ENCODE measurements at places on chromosomes 12 and 14.

- DNase-seq, result no peak
Measured at GRCh38 chr12:13947276-13947946, 34.0 kb downstream of the GRIN2B start.

- no peak for DNase-seq
Measured at GRCh38 chr14:72675126-72675525, 218.8 kb downstream of the DPF3 start.

- DNase-seq, result no peak
Measured at GRCh38 chr12:94033101-94033500, 115.3 kb upstream of the PLXNC1 start.

DNA sequence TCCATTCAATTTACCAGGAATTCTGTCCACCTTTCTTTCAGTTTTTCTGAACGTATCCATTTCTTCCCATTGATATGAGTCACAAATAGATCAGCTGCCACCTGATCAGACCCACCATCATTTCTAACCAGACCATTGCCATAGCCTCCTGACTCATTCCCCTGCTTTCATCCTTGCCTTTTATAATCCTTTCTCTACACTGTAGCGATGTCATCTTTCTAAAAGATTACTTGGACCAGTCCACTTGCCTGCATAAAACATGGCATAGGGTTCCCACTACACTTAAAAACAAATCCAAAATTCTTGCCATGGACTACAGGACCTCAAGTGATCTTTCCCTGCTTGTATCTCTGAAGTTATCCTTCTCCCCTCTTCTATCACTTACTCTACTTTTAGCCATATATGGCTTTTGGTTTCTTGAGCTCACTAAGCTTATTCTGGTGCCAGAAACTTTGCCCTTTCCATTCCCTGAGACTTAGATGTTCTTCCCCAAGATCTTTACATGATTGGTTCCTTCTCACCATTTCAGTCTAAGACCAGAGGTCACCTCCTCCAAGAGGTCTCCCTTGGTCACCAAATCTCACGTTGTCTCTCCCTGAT is 149.5 kb upstream of the KRR1 start:
- DNase-seq, result no peak

DNA sequence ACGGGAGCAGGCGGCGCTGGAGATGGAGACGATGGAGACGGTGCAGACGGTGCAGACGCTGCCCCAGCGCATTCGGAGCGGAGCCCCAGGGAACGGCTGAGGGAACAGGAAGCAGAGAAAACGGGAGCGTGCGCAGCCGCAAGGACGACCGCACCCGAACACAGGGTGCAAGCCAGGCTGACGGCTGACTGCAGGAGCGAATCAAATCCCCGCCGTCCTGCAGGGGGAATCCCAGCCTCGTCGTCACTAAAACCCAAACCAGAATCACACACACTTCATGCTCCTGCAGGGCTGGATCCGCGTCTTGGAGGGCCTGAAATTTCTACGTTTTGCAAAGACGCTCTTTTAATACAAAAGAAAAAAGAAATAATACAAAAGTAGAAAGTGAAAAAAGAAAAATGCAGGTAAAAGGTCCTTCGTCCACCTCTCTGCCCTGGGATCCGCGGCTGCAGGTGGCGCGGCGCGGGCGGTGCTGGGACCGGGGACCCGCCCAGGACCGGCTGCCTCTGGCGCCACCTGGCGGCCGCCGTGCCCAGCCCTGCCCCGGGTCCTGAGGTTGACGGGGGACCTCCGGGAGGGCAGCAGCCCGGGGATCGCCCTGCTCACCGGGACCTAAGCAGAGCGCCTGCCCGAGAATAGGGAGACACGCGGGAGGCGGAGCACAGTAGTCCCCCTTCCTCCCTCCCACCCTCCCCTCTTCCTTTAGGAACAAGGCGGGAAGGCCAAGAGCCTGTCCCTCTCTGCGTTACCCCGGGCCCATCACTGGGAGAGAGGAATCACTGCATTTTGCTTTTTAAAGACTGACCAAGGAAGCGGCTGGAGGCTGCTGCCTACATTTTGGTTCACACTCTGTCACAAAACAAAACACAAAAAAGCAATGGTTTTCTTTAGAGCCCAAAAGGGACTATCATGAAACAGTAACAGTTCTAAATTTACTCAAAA is 20.1 kb downstream of the STX2 start:
- peak; percentile 82 for DNase-seq

- DNase-seq, result no peak
Measured at GRCh38 chr12:108321688-108322087, 17.4 kb downstream of the CMKLR1 start.

GRCh38 chr12:105679982-105680381 is 349.5 kb downstream of the C12orf75 start:
- DNase-seq, result no peak

DNA sequence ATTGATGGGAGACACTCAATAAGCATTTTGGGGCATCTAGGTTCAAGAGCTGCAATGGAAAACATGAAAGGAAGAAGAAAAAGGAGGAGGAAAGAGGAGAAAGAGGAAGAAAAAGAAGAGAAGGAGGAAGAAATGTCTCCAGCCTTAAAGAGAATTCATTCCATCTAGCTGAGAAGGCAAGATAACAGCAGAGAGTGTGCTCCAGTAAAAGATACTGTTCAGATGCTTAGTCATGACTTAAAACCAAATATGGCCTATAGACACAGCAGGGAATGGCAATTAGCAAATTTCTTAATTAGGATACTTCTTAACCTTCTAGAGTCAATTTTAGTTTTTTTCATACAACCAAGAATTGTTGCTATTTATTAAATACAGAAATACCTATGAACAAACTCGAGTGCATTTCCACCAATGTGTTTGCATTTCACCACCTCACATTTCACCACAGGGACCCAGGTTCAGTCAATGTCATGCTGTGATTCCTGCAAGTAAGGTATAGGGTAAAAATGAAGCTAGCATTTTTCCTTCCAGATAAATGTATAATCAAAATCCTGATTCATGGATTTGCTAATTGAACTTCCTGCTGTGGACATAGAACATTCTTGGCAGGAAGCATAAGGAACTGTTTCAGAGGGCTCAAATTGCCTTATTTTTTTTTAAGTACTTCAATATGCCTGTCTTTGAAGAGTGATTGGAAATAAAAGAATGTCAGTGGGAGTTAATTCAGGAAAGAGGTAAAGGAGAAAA is 177.8 kb downstream of the RPS29 start:
- DNase-seq, result no peak

- DNase-seq, result no peak
Measured at GRCh38 chr12:124829008-124829707, 34.5 kb downstream of the SCARB1 start.

DNA sequence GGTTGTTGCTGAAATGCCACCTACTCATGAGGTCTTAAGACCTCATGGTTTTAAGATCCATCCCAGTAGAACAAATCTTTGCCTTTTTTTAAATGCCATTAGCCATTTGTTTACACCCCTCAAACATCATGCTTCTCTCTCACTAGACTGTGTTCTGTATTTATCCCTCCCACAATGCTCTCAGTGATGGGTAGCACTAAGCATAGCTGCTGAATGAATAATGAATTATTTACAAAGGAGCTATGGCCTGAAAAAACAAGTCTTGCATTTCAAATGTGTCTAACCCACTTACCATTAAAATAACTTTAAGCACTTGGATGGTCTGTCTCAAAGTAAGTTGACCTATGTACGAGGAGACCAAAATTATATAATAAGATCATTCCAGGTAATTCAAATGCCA is 334.5 kb downstream of the PAWR start:
- no peak for DNase-seq

DNA sequence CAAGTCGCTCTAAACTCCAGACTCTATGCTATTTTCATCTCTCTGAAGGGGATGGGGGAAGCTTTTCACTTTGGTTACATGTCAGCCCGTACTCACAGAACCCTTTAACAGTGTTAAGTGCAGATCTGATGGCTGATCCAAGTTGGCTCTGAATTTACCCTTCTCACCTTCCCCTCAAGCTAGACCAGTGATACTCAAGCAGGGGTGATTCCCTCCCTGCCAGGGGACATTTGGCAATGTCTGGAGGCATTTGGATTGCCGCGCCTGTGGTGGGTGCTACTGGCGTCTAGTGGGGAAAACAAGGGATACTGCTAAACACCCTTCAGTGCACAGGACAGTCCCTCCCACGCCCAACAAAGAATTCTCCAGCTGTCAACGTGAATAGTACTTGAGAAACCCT is 6.0 kb upstream of the TEX52 start:
- no peak for DNase-seq

GRCh38 chr14:40317690-40318089 is 885.5 kb upstream of the FBXO33 start:
- no peak for DNase-seq

GRCh38 chr14:38605193-38606114 is 349.6 kb upstream of the CLEC14A start:
- no peak for DNase-seq

GRCh38 chr12:98418357-98419075 is 96.9 kb upstream of the TMPO start:
- no peak for DNase-seq

DNA sequence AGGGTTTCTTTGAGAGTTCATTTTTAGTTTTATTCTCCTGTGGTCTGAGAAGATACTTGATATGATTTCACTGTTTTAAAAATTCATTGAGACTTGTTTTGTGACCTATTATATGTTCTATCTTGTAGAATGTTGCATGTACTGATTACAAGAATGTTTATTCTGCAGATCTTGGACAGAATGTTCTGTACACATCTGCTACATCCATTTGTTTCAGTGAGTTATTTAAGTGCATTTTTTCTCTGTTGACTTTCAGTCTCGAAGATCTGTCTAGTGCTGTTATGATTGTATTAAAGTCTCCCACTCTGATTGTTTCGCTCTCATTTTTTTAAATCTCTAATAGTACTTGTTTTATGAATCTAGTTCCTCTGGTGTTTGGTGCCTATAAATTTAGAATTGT is 1319.8 kb downstream of the TMEM121 start:
- DNase-seq, result no peak

GRCh38 chr12:67876305-67876915 is 112.8 kb upstream of the IFNG-AS1 start:
- no peak for DNase-seq

- DNase-seq, result no peak
Measured at GRCh38 chr12:34297790-34298164, 275.5 kb downstream of the ALG10 start.

- DNase-seq, result no peak
Measured at GRCh38 chr14:57136669-57137328, 131.9 kb downstream of the EXOC5 start.

GRCh38 chr14:76784881-76785280 is 23.6 kb downstream of the VASH1 start:
- DNase-seq, result peak; percentile 54

- no peak for DNase-seq
Measured at GRCh38 chr14:104967386-104968152, 10.6 kb downstream of the AHNAK2 start.

DNA sequence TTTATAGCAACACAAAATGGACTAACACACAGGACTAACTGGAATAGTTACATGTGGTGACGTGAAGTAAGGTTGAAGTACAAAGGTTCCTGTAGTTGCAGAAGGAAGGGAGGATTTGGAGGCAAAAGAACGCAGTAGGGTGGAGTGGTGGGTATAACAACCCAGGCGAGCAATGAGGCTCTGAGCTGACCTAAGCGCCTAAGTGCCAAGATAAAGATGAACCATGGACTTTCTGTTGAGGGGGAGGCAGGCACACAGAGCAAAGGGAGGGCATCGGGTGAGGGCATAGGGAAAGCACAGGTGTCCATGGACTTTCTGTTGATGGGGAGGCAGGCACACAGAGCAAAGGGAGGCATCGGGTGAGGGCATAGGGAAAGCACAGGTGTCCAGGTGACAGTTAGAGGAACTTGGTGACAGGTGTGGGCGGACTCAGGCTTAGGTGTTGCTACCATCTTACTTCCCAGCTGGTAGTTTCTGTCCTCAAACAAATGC is 15.2 kb downstream of the SCNN1A start:
- no peak for DNase-seq

DNA sequence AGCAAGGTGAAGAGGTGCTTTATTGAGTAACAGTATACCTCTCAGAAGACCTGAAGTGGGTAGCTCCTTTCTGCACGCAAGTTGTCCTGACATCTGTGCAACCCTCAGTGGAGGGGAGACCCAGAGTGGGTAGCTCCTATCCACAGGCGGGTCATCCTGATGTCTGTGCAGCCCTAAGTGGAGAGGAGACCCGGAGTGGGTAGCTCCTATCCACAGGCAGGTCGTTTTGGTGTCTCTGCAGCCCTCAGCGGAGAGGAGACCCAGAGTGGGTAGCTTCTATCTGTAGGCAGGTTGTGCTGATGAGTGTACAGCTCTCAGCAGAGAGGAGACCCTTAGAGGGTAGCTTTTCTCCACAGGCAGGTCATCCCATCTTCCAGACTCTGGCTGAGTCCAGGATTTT is 45.1 kb upstream of the PRPF39 start:
- DNase-seq, result no peak

DNA sequence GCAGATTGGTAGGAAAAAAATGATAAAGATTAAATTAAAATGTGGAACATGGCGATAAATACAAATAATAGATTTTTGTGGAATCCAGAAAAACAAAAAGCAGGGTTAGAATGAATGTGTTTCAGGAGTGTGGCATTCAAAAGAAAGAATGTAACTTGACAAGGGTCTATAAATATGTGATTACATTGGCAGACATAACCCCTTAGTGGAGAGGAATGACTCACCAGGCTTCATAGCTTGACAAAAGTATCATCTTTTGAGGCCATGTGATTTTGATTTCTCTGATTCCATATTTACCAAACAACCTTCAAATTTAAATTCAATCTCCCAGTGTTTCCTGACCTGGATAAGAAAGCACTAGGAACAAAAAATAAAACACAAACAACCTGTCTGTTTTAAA is 24.4 kb upstream of the MGST1 start:
- no peak for DNase-seq

DNA sequence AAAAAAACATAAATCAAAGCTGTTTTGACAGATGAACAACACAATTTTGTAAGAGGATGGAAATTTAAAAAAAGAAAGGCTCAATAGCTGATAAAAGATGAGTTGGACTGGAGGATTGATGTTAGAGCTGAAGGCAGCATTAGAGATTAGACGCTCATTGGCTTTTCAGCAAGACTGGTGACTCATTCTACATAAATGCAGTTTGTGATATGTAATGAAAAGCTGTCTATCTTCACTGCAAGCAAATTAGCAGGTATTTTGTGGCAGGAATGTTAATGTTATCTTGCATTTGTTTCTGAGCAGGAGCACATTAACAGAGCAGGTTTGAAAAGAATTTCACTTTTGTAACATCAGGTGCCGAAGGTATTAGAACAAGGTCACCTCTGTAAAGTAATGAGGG is 442.7 kb upstream of the NOVA1 start:
- no peak for DNase-seq

DNA sequence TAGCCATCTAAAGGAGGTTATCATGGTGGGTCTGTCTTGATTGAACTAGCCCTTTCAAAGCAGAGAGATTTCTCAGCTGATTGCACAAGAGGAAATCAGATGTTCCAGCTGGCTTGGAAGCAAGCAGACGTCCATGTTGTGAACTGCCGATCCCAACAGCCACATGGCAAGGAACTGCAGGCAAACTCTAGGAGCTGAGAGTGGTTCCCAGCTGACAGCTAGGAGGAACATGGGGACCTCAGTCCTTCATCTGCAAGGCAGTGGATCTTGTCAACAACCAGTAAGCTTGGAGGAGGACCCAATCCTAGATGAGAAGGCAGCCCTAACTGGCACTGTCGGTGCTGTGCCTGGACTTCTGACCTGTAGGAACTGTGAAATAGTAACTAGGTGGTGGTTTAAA is 7.7 kb downstream of the ACVR1B start:
- DNase-seq, result no peak

- no peak for DNase-seq
Measured at GRCh38 chr14:25150934-25151790, 101.2 kb upstream of the STXBP6 start.
